Stimulated activated CD4-positive, alpha-beta T cell treated with anti-CD3 and anti-CD28 coated beads, Interleukin-4, amount 100 ng/mL, for 24 hours (primary cell): ENCODE measurements at places on chromosomes 5 and 9.
A peak's percentile ranks its signal among the peaks of the same experiment; 100 is the strongest.

GRCh38 chr5:51983161-51983560 lies 599.9 kb downstream of the ISL1 start:
- no peak for DNase-seq

GRCh38 chr9:72718503-72718902 lies 197.1 kb downstream of the TMC1 start:
- DNase-seq = no peak

DNA sequence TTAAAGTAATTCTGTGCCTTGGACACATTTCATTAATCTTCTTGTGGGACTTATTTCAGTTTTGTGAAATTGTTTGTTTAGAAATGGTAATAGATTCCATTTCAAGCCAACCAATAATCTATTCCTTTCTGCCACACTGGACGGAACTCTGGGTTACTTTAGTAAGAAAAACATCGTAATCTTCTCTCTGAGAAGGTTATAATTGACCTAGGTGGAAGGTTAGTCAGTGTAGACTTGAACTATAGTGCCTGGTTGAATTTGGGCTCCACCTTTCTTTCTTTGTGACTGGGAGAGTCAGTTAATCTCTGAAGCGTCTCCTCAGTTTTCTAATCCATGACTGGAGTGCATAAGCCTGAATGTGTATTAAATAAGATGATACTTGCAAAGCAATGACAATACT lies 89.7 kb upstream of the PRLR start:
- DNase-seq = no peak

GRCh38 chr5:105413406-105413990 lies 1850.9 kb upstream of the NUDT12 start:
- DNase-seq = no peak

- DNase-seq = no peak
Measured at GRCh38 chr5:14190194-14191164, 47.3 kb downstream of the TRIO start.

GRCh38 chr5:574906-575305 lies 37.2 kb upstream of the CEP72 start:
- no peak for DNase-seq

GRCh38 chr5:176883700-176884570 lies 15.2 kb downstream of the HK3 start:
- no peak for DNase-seq

GRCh38 chr9:70557661-70558369 lies 143.4 kb upstream of the KLF9 start:
- no peak for DNase-seq

GRCh38 chr5:160750938-160751657 lies 100.9 kb downstream of the ATP10B start:
- DNase-seq = no peak

GRCh38 chr9:132169672-132170392 lies 8.0 kb downstream of the NTNG2 start:
- peak; percentile 55 for DNase-seq

DNA sequence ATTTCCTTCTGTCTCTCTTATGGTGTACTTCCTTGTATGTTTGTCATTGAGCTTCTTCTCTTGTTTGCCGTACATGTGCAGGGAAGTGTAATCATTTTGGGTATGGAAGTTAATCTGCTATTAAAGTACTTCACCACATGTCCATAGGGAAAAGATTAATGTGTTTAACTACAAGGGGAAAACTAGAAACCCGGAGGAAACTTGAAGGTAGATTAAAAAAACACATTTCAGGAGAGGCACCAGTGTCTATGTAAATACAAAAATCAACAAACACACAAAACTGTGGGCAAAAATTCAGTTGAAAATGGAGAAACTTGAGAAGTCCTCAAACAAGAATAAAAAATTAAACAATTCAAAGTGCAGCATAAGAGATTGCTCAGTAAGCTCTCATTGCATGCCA lies 166.4 kb downstream of the PBX3 start:
- no peak for DNase-seq

DNA sequence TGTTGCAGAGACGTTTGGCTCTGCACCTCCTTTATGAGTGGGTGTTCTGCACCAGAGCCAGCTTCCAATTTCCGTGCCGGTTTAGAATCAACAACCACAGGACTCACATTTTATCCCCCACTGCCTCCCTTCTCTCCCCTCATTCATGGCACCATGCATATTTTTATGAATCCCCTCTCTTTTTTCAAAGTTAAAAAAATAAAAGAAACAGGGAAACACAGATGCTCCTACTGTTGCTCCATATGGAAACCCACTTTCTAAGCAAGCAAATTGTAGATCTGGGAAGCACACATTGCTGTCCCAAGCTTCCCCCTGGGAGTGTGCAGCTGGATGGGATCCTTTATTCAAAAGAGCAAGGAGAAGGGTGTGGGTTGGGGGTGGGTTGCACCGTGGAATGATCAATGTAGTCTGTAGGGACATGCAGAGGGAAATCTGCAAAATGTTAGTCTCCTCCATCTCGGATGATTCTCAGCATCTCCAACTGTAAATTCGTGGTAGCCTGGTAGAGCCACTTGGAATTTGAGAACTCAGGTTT lies 410.0 kb upstream of the ADAMTSL1 start:
- no peak for DNase-seq

DNA sequence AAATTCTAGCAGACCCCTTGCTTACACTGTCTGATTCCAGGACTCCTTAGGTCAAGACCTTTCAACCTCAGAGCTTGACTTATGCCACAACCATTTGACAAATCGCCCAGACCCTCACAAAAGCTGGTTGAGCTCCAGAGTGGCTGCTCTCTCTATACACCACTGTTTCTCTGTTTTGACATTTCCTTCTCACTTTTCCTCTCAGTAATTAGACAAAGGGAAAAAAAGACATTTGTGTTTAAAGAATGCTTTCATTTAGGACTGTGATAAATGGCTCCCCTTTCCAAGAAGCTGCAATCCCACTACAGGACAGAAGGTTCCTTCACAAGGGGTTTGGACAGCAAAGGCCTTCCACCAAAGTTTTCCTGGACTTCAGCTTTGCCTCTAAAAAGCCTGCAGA lies 601.3 kb downstream of the NR2F1-AS1 start:
- no peak for DNase-seq

DNA sequence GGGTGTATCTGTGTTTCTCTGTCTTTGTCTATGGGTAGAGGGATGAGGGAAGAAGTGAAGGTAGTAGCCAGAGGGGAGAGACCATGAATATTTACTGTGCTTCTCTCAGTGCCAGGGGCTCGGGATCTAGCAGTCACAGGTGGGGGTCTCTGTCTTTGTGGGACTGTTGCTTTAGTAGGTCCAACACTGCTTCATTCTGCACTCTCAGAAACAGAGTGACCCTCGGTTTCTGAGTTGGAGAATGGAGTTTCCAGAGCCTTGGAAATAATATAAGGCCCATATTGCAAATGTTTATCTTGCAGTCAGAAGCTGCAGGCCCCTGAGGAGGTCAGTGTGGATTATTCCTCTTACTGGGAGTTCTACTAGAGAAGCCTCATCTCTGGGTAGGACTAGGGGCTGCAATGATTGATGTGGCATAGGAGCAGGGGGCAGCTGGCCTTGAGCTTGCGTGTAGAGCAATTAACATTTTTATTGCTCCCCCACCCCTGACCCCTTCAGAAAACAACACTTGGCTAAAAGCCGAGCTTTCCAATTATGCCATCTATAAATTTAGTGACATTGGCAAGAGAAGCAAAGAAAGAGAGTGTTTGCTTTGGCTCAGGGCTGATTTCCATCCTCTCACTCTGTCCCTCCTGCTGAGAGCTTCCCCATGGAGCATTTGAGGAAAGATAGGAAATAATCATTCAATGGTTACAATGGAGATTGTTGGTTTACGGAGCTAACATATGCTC lies 55.0 kb upstream of the TRPC7 start:
- no peak for DNase-seq

- peak; percentile 17 for DNase-seq
Measured at GRCh38 chr5:66864240-66864884, 268.2 kb downstream of the MAST4 start.

DNA sequence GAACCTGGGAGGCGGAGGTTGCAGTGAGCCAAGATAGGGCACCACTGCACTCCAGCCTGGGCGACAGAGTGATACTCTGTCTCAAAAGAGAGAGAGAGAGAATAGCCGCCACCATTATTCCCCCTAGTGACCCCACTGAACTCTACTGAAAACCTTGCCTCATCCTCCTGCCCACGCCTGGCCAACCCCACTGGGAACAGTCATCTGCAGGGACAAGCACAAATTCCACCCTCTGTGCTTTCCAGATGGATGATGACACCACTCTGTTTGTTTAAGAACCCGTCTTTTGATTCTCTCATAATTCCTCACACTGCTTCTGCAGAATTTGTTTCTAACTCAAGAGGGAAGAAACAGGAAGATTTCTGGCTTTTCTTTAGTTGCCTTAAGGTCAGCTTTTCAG lies 12.2 kb downstream of the BHMT2 start:
- DNase-seq = no peak

GRCh38 chr5:139141446-139142204 lies 56.5 kb downstream of the SIL1 start:
- no peak for DNase-seq

- no peak for DNase-seq
Measured at GRCh38 chr5:95935553-95936100, 26.0 kb downstream of the ELL2 start.

DNA sequence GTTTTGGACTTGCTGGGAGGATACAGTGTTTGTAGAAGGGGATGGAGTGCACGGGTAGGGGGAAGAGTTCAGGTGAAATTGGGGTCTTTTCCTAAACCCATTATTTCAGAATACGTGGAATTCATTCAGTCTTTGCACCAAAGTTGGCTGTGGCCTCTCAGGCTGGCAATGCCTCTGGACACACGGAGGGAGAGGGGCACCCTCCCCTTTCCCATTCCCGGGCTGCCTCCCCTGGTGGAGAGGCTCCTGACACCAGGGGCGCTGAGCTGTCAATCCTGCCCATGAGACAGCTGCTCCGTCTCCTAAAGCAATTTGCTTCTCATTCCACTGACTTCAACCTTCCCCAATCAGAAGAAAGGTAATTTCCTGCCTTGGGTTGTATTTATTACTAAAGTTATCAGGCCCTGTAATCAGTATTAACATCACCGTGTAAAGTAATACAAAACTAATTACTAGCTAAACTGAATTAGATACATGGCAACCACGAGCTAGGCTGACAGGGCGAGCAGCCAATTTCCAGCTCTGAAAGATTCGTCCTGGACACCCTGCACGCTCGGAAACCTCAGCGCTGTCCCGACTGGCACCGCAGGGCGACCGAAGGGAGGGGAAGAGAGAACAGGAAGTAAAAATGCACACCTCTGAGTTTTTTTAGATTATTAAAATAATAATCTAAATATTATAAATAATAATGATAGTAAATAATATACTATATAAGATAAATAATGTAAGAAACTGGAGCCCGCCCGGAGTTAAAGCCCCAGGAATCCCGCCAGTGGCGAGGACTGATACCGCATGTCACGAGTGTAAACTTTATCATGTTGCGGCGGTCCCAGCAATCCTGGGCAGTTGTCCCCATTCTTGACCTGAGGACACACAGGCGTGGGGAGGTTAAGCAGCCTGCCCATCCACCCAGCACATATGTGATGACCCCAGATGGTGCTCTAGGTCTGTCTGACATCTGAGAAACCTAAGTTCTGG lies 6.9 kb upstream of the OLFM1 start:
- no peak for DNase-seq

- no peak for DNase-seq
Measured at GRCh38 chr9:121838746-121839669, 187.6 kb downstream of the DAB2IP start.

DNA sequence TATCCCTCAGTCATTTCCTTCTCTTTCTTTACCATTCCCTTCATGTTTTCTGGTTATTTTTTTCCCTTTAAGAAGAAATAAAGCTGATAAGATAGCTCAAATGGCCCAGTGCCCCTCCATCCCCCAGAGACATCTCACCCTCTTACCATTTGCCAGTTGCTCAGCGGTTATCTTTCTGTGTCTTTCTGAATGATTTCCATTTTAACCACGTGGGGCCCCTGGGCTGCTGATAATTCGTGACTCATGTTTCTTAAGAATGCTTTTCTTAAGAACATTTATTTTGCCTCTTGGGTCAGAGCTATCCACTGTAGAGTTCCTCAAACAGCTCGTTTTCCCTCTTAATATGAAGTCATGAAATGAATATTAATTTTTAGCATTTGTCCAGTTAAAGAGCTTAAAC lies 147.8 kb downstream of the MAST4 start:
- DNase-seq = no peak

DNA sequence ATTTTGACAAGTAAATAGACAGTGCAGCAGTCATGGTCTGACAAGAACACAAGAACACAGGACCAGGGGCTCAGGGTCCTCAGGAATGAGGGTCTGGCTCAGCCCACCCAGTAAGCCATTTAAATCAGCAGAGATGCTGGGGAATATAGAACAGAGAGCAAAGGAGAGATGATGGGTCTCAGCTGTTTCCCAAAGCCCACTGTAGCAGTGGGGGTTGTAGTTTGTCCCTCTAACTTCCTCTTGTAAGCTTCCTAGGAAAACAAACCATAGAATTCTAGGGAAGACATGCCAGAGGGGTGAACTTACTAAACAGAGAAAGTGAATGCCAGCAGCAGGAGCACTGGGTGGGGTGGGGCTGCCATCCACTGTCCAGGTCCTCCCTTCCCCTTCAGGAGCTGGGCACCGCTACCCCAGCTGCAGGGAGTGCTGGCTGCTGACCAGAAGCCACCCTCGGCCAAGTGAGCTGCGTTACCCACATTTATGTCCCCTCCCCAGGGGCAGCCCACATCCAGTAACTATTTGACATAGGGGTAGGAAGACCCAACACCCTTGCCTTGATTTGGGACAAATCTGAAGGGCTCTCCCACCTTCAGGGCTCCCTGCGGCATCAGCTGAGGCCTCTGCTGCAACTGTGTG lies 41.6 kb downstream of the GABBR2 start:
- DNase-seq = no peak

GRCh38 chr5:110909950-110910349 lies 161.6 kb upstream of the TSLP start:
- DNase-seq = no peak

DNA sequence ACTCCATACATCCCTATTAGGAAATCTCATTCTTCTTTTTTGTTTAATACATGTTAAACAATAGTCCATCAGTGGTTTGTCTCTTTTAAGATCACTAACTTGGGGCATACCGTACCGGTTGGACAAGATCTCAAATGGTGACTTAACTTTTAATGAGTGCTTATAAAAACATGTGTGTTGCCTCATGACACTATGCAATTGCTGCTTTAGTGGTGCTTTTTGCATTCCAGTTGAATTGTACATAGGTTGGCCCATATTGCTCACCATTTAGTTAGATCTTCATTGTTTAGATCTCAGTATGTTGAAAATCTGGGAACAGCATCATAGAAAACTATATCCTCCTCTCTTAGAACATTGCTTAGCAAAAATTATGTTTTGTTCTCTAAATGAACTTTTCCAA lies 17.8 kb downstream of the C9orf85 start:
- DNase-seq = no peak
